Occipital lobe (tissue), 3 donors: ENCODE measurements at places on chromosomes 2 and 18. TPM values are rescaled to one million over a fixed set of nuclear protein-coding genes. Genes with fewer than 3 reads are reported as not detected.

The CD28 gene
- total RNA-seq: 0.78 TPM

The EVA1A gene
- total RNA-seq: 1.1 TPM

The SPP2 gene
- total RNA-seq: not detected

The LOXHD1 gene
- total RNA-seq: 0.16 TPM

The DARS1 gene
- total RNA-seq: 68.0 TPM

The POTEI gene
- total RNA-seq: not detected

The IL36RN gene
- not detected for total RNA-seq

The DSC1 gene
- total RNA-seq: not detected

The FSHR gene
- total RNA-seq: not detected

The CERS6 gene
- total RNA-seq: 146 TPM

The DRC1 gene
- total RNA-seq: 5.6 TPM

The SRD5A2 gene
- total RNA-seq: not detected

The SLC39A6 gene
- total RNA-seq: 185 TPM

The PSME4 gene
- total RNA-seq: 42.1 TPM

The BOK gene
- total RNA-seq: 22.8 TPM

The XDH gene
- not detected for total RNA-seq

The PLEK gene
- total RNA-seq: 3.0 TPM

The LINC00305 gene
- total RNA-seq: not detected

The LRP2 gene
- total RNA-seq: 0.16 TPM

The ABCG5 gene
- total RNA-seq: under 0.01 TPM
